ENCODE measurements at places on chromosomes 13 and 19. TPM values are rescaled to one million over a fixed set of nuclear protein-coding genes. Genes with fewer than 3 reads are reported as not detected.

Gene NLRP5
- total RNA-seq: not detected

Gene TUBA3C
- total RNA-seq: not detected

Gene DIAPH3
- total RNA-seq: 11.4 TPM

Gene DCT
- total RNA-seq: not detected

Gene CABP5
- total RNA-seq: not detected

Gene CCL25
- not detected for total RNA-seq

Gene CEACAM7
- total RNA-seq: not detected

GRCh38 chr13:98220271-98220791 lies 43.3 kb upstream of the RNF113B start:
- H3K27me3 ChIP-seq: no peaks in the 10 kb centered on the region
- H3K4me3 ChIP-seq: no peak overlapping the region
- H3K27ac ChIP-seq: peak overlapping the region; percentile 63
- peaks cover 43% of the 10 kb centered on the region for H3K4me1 ChIP-seq
- DNase-seq: no peak

GRCh38 chr13:109483284-109483683 lies 303.1 kb downstream of the IRS2 start:
- H3K4me3 ChIP-seq: no peak overlapping the region
- H3K27ac ChIP-seq: no peak overlapping the region
- no peaks in the 10 kb centered on the region for H3K4me1 ChIP-seq
- peaks cover 1% of the 10 kb centered on the region for H3K36me3 ChIP-seq

DNA sequence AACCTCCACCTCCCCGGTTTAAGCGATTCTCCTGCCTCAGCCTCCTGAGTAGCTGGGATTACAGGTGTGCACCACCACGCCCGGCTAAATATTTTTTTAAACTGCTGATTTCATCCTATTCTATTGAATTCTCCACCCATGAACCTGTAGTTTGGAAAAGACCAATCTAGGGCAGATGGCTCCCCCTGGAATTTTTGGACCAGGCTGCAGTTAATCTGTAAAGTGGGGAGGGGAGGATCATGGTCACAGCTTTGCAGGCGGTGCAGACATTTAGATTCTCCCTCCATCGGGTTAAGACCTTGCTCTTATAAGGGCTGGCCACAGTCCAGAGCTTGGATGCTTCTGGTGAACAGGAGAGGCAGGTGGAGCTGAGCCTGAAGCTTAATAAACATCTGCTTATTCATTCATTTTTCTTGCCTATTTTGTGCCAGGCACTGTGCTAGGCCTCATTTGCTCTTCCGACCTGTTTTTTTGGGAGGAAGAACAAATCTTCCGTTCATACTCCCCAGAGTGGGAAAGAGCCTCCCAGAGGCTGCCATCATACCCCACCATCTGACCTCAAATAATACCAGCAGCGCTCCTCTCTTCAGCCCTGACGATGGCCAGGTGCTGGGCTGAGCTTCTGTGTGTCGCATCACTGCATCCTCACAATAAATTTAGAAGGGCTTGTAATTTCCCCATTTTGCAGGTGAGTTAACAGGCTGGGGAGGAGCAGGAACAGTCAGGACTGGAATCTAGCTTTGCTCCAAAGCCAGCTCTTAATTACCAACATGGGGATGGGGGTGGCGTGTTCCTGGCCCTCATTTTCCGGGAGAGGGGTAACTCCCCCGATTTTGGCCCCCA lies 902 bp upstream of the CCDC106 start:
- peaks cover 7% of the 10 kb centered on the region for H3K36me3 ChIP-seq
- peak overlapping the region; percentile 79 for H3K27ac ChIP-seq
- peaks cover 22% of the 10 kb centered on the region for H3K4me1 ChIP-seq
- DNase-seq: no peak
- H3K27me3 ChIP-seq: no peaks in the 10 kb centered on the region

DNA sequence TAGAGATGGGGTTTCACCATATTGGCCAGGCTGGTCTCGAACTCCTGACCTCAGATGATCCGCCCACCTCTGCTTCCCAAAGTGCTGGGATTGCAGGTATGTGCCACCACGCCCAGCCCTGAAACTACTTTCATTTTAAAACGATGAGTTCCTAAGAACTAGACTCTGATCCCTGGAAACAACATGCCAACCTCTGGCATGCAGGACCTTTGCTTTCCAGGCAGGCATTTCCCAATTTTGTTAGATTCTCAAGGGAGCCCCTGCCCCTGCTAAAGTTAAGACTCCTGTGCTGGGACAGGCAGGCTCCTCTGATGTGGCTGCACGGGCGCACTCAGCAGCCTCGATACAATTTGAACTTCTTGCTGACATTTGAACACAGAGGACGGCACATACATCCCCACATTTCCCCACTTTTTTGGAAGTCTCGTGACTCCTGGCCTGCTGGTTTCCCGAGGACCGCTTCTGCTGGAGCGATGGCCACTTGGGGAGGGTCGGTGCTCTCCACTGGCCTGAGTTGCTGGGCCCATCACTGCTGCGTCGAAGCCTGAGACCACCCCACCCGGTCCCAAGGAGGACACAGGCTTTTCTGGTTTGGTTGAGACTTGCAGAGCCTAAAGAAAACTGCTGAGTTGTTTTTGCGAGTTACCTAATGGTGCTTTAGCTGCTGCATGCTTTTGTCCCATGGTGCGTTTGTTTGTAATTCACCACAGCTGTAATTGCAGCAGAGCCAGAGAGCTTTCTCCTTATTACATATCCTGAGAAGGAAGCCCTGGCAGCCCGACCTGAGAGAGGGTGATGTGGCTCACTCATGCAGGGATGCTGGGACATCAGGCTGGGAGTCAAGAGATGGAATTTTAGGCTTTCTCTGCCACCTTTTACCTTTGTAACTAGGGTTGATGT lies 8.2 kb downstream of the ATP11A start:
- no peak for DNase-seq
- H3K36me3 ChIP-seq: peaks cover 5% of the 10 kb centered on the region
- H3K27ac ChIP-seq: peak overlapping the region; percentile 80
- H3K4me3 ChIP-seq: no peak overlapping the region
- H3K27me3 ChIP-seq: no peaks in the 10 kb centered on the region

- no peaks in the 10 kb centered on the region for H3K4me1 ChIP-seq
- H3K27me3 ChIP-seq: no peaks in the 10 kb centered on the region
- H3K27ac ChIP-seq: no peak overlapping the region
- peaks cover 19% of the 10 kb centered on the region for H3K36me3 ChIP-seq
- DNase-seq: no peak
These were observed 11.6 kb downstream of the WTIP start for GRCh38 chr19:34493038-34493648.

- no peak overlapping the region for H3K4me3 ChIP-seq
- H3K27me3 ChIP-seq: no peaks in the 10 kb centered on the region
- H3K36me3 ChIP-seq: no peaks in the 10 kb centered on the region
These were observed 123.1 kb downstream of the ITGBL1 start for GRCh38 chr13:101575581-101575980.

GRCh38 chr19:16216744-16217670 lies 19.3 kb downstream of the AP1M1 start:
- no peak overlapping the region for H3K27ac ChIP-seq
- no peaks in the 10 kb centered on the region for H3K4me1 ChIP-seq
- H3K27me3 ChIP-seq: no peaks in the 10 kb centered on the region

GRCh38 chr19:55352040-55352439 lies 2.5 kb downstream of the COX6B2 start:
- peaks cover 6% of the 10 kb centered on the region for H3K4me1 ChIP-seq
- DNase-seq: no peak
- no peak overlapping the region for H3K4me3 ChIP-seq
- H3K27me3 ChIP-seq: peaks cover 56% of the 10 kb centered on the region
- H3K36me3 ChIP-seq: peaks cover 2% of the 10 kb centered on the region
- no peak overlapping the region for H3K27ac ChIP-seq

DNA sequence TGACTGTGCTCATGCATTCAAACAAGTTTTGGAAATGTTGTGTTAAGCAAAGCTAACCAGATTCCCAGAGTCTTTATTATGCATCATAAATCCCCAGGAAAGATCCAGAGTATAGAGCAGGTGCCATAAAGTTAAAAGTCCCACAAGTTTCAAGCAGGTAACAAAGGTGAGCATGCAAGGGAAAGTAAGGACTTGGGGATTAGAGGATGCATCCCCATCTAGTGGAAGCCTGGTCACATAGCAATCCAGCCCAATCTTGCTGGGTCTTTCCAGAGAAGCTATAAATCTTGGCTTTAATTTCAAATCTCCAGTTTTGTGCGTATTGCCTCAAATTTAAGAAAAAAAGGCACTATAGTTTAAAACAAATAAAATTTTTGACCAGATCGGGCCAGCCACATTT lies 72.7 kb downstream of the ZNF254 start:
- no peaks in the 10 kb centered on the region for H3K4me1 ChIP-seq
- H3K27ac ChIP-seq: no peak overlapping the region
- no peak for DNase-seq
- H3K36me3 ChIP-seq: peaks cover 53% of the 10 kb centered on the region

DNA sequence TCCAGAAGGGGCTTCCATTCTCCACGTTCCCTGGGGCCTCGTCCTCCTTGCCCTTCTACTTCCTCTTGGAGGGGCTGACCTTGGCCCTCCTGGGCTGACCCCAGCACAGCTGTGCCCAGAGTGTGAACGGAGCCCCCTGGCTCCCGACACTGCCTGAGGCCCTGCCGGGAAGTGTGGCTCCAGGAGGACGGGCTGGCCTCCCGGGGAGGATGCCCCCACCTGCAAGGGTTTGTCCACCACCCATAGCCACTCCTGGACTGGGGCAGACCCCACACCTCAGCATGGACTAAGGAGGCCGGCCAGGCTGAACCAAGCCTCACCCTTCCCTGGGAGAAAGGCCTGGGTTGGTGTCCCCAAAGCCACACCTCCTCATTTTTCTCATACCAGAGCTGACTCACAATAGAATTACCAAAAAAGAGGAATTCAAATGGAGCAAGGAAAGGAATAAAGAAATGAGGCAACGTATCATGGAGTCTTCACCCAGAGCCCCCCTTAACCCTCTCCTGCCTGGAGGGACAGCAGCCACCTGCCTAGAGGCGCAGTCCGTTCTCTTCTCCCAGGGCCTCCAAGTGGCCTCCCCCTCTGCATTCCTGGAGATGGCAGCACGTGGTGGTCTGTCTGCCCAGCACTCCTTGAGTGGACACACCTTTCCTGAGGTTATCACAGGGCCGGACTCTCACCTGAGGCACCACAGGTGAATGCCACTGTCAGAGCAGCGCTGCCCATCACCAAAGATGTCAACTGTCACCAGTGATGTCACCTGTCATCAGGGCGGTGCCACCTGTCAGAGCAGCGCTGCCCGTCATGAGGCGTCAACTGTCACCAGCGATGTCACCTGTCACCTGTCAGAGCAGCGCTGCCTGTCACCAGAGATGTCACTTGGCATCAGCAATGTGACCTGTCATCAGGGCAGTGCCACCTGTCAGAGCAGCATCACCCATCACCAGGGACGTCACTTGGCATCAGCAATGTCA lies 3.1 kb upstream of the C13orf46 start:
- H3K27ac ChIP-seq: peak overlapping the region; percentile 62
- no peaks in the 10 kb centered on the region for H3K4me1 ChIP-seq
- H3K4me3 ChIP-seq: no peak overlapping the region

GRCh38 chr13:56019606-56020005 lies 1121.1 kb upstream of the PRR20A start:
- H3K27me3 ChIP-seq: no peaks in the 10 kb centered on the region
- no peaks in the 10 kb centered on the region for H3K4me1 ChIP-seq
- H3K36me3 ChIP-seq: no peaks in the 10 kb centered on the region
- no peak overlapping the region for H3K4me3 ChIP-seq

- DNase-seq: no peak
- H3K4me3 ChIP-seq: peak overlapping the region; percentile 80
- H3K27ac ChIP-seq: peak overlapping the region; percentile 86
- peaks cover 21% of the 10 kb centered on the region for H3K4me1 ChIP-seq
- H3K36me3 ChIP-seq: peaks cover 2% of the 10 kb centered on the region
These were observed 1.4 kb downstream of the UHRF1 start for GRCh38 chr19:4910594-4911281.

DNA sequence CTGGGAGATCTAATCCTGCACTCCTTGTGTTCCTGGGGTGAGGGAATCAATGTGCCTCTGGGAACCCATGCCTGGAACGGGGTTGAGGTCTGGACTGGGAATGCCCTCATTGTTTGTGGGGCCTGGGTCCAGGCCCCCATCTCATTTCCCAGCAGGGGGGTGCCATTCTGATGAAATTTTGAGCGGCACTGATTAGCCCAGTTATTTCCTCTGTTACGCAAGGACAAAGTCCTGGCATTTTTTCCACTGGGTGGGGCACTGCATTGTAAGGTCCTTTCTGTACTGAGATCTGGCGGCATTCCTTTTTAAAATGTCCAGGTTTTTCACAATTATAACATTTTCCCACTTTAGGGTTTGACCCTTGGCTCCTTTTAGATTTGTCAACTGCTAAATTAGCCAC lies 14.8 kb downstream of the FPR3 start:
- H3K4me1 ChIP-seq: no peaks in the 10 kb centered on the region
- H3K36me3 ChIP-seq: no peaks in the 10 kb centered on the region
- no peak for DNase-seq
- no peak overlapping the region for H3K4me3 ChIP-seq

GRCh38 chr13:100957741-100958140 lies 283.1 kb upstream of the TMTC4 start:
- no peaks in the 10 kb centered on the region for H3K27me3 ChIP-seq
- no peaks in the 10 kb centered on the region for H3K4me1 ChIP-seq
- no peak overlapping the region for H3K27ac ChIP-seq

- DNase-seq: no peak
- no peak overlapping the region for H3K4me3 ChIP-seq
- H3K4me1 ChIP-seq: no peaks in the 10 kb centered on the region
- no peaks in the 10 kb centered on the region for H3K27me3 ChIP-seq
These were observed 553.4 kb upstream of the KLF12 start for GRCh38 chr13:74687442-74688182.

DNA sequence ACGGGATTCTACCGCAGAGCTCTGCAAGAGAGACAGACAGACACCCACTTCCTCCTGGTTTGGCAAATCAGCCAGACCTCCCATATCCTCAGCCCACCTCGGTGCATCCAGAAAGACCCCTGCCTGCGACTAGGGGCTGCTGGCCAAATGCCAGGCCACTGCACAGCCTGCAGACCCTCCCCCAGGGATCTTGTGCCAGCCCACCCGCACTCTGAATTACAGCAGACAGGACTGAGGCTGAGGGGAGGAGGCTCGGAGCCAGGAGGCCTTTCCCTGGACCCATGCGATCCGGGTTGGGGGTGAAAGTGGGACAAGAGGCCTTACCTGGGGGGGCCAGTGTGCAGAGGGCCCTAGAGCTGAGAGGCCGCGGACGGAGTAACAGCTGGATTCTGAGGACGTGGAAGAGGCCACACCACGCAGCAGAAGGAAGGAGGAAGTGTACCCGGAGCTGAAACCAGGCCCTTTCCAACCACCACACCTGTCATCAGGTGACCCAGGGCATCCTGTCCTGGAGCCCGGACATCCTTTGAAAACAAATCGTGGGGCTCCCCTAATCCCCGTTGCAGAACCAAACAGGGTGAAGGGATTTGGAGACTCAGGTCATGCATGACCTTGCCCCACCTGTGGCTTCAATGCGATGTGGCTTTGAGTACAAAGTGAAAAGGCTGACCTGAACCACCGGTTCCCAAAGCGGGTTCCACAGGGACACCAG lies 993 bp downstream of the FUT6 start:
- DNase-seq: no peak

GRCh38 chr19:5994405-5995165 lies 16.6 kb upstream of the RANBP3 start:
- H3K4me1 ChIP-seq: peaks cover 2% of the 10 kb centered on the region
- no peak for DNase-seq
- peaks cover 10% of the 10 kb centered on the region for H3K36me3 ChIP-seq

- H3K27ac ChIP-seq: no peak overlapping the region
- peaks cover 16% of the 10 kb centered on the region for H3K36me3 ChIP-seq
- H3K4me3 ChIP-seq: no peak overlapping the region
- no peaks in the 10 kb centered on the region for H3K27me3 ChIP-seq
- DNase-seq: no peak
These were observed 4.3 kb upstream of the ZNF610 start for GRCh38 chr19:52331757-52332156.

All from progenitor cell of endocrine pancreas (in vitro differentiated cells).